ENCODE measurements at places on chromosomes 12 and 14.

DNA sequence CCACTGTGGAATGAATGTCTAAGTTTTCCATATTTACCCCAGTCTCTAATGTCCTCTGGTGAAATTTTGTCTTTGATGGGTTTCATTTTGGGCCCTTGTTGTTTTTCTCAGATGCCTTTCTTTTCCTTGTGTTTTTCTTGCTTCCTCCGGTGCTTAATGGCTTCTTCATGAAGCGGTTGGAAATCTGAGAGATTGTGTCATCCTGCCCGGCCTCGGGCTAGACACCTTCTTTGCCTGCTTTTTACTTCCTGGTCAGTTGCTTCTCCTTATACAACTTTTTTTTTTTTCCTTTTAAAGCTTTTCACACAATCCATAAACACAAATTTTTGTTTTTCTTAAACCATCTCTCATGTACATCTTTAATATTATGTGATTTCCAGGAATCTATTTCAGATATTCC, 7.1 kb downstream of the ETV6 start:
- no peak for DNase-seq

DNA sequence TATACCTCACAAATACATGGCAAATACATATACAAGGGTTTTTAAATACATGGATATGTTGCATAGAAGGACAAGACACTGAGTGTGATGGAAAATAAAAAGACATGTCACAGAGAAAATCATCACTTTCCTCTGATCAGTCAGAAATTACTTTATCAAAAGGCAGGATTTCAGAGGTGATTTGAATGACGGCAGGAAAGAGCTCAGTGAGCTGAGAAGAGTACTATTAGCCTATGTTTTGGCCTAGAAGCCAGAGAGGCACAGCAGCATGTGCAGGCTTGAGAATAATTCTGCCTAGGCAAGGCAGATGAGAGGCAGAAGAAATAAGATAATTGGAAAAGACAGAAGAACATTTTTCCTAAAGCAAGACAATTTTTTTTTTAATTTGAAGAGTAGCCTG, 94.9 kb downstream of the BCAT1 start:
- DNase-seq, result no peak

DNA sequence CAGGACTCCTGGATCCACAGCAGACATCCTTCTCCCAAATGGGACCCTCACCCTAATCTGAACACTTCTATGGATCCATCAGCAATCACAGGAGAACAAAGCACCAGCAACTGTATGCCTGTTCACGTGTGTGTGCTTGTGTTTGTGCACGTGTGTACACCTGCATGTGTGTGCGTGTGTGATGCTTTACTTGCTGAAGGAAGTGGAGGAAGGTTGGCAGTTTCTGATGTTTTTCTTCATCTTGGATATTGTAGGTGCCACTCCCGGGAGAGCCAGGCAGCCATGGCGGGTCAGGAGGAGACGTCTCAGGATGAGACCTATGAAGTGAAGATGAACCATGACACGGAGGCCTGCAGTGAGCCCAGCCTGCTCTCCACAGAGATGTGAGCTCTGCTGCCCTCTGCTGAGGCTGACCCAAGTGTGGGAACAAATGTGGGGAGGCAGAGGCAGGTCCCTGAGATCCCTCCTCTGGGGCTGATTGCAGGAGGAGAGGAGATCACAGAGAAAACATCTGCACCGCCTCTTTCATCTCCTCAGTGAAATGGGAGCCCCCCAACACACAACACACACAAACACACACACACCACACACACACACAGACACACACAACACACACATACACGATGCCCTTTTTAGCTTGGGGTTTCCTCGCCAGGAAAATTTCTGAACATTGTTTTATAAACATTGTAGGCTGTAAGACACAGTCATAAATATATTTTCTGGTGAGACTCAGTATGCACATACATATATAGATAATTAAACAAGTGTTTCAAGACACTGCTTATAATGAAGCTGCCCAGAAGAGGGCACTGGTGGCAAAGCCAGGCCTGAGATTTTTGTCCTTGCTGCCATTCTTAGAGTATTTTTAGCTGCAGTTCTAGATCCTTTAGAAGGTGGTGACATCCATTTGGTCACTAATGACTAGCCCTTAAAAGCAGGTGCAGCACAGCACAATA, 112.2 kb upstream of the FKBP4 start:
- DNase-seq, result peak; percentile 45

GRCh38 chr12:15222219-15222618, 1.0 kb upstream of the RERG start:
- no peak for DNase-seq

- DNase-seq, result peak; percentile 20
These were observed 604 bp downstream of the EEA1 start for GRCh38 chr12:92928421-92928961.

- no peak for DNase-seq
These were observed 17.7 kb downstream of the EPYC start for GRCh38 chr12:90987101-90987500.

DNA sequence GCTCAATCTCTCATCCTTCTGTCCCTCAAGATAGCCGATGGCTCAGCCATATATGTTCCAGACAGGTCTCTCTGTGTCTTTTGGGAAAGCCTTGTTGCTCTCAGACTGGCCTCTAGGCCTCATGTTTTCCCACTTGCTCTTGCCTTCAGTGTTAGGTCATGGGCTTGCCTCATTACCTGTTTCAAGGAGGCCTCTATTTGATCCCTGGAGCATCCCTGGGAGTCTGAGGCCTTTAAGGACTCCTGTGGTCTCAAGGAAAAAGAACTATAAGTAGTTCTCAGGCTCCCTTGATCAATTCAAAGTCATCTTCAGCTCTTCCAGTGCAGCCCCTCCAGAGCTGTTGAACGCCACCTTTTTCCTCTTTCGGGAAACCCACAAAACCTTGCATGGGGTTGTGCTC, 47.9 kb downstream of the NTF3 start:
- DNase-seq, result no peak

GRCh38 chr12:70876952-70877351, 43.6 kb downstream of the PTPRR start:
- no peak for DNase-seq

DNA sequence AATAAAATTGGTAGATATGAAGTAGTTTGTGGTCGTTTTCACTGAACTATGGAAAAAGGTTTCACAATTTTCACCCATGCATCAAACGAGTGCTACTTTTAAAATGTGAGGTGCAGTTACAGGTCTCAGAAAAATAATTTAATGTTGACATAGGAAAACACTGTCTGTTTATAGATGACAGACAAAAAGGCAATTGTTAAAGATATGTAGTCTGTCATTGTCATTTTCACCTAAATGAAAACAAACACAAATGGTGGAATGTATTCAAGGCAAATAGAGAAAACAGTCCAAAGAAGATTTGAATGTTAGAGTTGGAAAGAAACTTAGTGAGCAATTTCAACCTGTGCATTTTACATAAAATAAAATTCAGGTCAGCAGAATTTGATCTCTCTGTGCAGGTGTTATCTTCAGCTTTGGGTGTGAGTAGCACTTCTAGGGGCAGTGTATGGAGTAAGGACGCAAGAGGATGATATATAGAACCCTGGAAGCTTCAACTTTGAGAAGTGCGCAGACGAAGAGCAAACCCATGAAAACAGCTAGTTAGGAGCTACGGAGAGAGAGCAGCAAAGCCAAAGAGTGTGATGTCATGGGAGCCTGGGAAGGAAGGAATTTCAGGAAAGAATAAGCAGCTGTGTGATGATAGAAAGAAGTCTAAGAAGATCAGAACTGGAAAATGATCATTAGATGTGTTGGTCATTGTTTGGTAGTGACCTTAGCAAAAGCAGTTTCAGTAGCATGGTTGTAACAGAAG, 6.2 kb downstream of the RERG start:
- no peak for DNase-seq

DNA sequence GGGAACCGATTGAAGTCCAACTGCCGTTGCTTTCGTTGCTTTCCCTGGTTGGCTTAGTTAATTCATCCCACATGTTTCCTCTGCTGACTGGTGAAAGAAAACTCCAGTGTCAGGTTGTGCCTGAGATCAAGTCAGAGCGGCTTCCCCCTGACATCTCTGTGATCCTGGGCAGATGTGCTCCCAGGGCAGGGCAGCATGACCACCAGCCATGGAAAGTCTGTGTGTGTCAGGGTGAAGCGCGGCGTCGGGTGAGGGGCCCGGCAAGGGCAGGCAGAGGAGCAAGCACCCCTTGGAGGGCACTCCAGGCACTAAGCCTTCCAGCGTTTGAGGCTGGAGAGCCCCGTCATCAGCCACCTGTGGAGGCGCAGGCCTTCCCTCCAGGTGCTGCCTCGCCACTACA, 54.5 kb upstream of the IGF1 start:
- DNase-seq, result no peak

- DNase-seq, result no peak
These were observed 17.6 kb upstream of the NTN4 start for GRCh38 chr12:95808146-95808545.

- DNase-seq, result no peak
These were observed 172.1 kb downstream of the ETV6 start for GRCh38 chr12:11821386-11822080.

DNA sequence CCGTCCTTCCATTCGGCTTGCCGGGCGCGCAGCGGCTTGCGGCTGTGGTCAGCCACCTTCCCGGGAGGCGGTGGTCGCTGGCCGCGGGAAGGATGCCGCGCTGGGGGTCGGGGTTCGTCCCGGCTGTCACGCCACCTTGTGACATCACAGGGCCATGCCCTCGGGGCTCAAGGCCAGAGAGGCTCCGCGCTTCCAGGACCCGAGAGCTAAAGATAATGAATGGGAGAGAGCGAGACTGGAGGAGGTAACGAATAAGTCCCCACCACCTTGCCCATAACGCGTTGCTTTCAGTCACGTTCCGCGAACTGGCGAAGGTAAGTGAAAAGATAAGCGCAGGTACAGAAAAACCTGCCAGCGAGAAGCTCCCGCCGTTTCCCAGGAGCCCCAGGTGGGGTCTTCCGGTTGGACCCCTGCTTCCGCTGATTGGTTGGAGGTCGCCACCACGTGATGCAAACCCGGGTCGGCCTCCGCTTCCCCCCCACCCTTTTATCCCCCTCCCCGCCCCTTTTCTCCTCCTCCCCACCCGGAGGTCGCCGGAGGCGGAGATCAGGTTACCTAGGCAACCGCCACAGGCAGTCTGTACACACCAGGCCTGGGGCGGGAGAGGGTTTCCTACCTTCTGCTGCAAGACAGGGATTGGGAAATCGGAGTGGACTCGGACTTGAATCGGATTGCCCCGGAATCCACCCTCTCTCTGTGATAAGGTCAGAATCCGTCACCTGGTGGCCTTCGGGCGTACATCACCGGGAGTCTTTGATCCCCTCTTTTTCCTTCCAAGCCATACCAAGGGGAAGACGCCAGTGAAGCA, at the start of gene LRRC9:
Gene LRRC9 (plus strand): TSS at position 575 of the 808 bp plus-strand sequence.
- peak; percentile 22 for DNase-seq

- no peak for DNase-seq
These were observed 22.5 kb upstream of the PDE3A start for GRCh38 chr12:20345866-20346265.

DNA sequence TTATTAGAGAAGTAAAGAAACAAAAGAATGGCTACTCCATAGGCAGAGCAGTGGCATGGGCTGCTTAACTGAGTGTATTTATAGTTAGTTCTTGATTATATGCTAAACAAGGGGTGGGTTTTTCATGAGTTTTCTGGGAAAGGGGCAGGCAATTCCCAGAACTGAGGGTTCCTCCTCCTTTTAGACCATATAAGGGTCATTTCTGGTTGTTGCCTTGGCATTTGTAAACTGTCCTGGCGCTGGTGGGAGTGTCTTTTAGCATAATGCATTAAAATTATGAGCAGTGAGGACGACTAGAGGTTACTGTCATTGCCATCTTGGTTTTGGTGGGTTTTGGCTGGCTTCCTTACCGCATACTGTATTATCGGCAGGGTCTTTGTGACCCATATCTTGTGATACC, 40.1 kb downstream of the CCDC60 start:
- DNase-seq, result no peak

- no peak for DNase-seq
These were observed 210.2 kb upstream of the RPL10L start for GRCh38 chr14:46861753-46862152.

GRCh38 chr14:74829251-74829650, 46.7 kb downstream of the PROX2 start:
- DNase-seq, result no peak

DNA sequence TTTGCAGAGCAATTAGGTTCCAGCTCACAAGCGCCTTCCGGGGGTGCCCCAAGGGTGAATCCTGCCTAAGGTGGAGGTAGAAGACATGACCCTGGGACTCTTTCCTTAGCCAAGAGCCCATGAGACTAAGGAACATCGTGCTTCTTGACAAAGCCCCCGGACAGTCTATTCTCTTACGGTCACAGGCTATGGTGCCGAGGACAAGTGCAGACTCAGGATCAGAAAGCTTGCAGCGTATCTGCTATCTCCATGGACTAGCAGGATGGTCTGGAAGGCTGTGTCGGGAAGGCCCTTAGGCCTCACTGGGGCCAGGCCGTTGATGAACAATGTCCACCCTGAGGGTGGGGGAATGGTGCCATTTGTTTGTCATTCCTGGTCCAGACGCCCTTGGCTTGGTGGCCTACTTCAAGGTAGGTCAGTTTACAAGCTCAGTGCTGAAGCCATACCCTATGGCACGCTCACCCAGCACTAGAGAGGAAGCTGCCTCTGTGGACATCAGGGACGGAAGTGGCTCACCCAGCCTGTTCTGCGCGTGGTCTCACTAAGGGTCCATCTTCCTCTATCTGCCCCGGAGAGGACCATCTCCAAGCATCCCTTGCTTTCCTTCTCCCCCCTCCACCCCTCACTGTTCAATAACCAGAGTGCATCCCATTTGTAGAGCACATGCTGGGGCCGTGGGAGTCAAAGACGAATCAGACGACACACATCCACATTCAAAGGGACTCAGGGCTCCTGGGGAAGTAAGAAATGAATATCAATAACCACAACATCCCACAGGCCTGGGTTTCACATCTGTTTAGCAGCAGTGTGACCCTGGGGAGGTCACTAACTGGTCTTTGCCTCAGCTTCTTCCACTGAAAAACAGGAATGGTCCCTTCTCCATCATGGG, 45.0 kb upstream of the IQSEC3 start:
- DNase-seq, result no peak

DNA sequence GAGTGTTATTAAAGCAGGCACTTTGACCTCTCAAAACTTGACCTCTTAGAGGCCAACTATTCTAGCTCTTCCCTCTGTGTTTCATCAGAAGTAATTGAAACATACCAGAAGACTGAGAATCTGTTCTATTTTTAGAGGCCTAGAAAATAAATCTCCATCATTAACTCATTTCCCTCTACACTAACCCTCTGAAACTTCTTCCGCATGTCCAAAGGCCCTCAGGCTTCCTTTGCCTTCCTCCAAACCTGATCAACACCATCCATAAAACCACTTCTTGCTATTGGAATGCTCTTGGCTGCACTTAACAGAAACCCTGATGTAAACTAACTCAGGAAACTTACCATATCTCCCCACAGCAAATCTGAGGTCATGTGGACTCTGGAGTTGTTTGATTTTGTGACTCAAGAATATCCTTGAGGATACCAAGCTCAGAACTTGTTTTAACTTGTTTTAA, 196.4 kb downstream of the RPAP3 start:
- DNase-seq, result no peak

GRCh38 chr12:53399896-53400295, 19.9 kb downstream of the SP1 start:
- no peak for DNase-seq
